ENCODE measurements at places on chromosomes 1 and 21. TPM values are rescaled to one million over a fixed set of nuclear protein-coding genes. Genes with fewer than 3 reads are reported as not detected.
A peak's percentile ranks its signal among the peaks of the same experiment; 100 is the strongest.

Gene CBR3
- 0.22 TPM for polyA plus RNA-seq

- no peak for DNase-seq
Observed at GRCh38 chr1:203564024-203564423, 62.6 kb upstream of the ATP2B4 start.

DNA sequence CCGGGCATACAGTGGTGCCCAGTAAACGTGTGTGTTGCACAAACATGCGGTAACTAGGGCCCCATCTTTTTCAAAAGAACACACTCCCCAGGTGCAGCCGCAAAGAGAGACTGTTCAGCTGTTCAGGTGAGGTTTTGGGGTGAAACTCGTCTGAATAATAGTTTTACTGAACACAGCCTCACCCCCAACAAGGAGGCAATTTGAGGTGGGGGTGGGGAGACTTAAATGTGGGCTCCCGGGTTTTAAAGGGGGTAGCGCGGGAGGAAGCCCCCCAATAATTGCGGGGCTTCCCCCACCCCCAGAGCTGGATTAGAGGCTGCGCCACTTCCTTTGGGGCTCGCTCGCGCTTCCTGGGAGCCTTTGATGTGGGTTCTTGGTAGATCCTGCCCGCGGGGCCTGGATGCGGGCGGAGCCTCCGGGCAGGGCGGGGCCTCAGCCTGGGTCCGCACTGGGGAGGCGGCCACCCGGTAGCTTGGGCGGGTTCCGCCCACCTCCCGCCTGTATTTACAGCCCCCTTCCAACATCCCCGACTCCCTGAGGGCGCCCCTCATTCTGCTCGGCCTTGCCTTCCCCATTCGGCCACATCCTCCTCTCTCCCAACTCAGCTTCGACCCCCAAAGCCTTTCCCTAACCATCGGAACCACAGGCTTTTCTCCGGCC lies 6.4 kb upstream of the EPHA2 start:
- DNase-seq = peak; percentile 58

DNA sequence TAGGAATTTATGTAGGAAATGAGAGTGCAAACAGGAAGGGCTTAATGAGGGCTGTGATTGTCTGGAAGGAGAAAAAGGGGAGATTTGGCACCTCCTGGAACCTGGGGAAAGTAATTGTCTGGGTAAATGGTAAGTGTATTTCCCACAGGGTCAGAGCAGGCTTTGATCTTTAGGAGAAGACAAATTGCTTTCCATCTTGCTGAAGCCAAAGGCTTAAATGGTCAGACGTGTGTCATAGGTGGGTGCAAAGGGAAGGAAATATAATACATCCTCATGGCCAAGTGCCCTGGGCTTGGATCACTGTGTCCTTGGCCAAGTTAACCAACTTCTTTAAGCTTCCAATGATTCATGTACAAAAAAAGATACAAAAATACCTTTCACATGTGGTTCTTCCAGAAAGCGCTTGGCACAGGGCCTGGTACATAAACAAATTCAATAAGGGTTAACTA lies 1.3 kb upstream of the DUSP23 start:
- no peak for DNase-seq

- no peak for DNase-seq
Observed at GRCh38 chr1:178973652-178974101, 52.0 kb upstream of the FAM20B start.

DNA sequence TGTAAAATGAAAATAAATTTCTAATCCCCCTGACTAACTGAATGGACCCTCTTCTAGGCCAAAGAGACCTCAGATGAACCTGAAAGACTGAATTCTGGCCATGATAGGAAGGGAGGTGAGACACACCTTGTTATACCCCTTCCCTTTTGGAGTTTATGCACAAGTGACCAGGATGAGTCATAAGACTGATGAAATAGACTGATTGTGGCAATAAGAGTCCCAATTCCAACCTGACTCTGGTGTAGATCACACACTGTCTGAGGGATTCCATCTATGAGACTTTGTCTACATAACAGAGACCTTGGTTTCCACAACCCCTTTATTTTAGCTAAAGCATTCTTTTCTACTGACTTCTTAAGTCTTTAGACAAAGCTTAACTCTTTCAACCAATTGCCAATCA lies 13.5 kb upstream of the OR2G2 start:
- no peak for DNase-seq

DNA sequence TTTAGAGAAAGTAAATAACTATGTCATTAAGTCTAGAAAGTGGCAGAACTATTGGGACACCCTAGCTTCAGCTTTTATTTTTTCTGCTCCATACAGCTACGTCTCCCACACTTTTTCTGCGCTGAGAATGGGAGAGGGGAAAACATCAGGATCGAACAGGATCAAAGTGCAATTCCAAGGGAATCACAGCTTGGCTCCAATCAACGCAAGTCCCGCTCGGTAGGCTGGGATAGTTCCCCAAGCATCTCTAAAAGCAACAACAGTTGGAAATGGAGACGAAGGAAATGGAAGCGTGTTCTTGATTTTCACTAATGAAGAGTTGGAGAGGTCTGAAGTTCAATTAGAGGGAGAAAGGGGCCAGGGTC lies 536 bp downstream of the HMGCL start:
- no peak for DNase-seq

- DNase-seq = no peak
Observed at GRCh38 chr1:37037690-37038089, 3.4 kb upstream of the GRIK3 start.

DNA sequence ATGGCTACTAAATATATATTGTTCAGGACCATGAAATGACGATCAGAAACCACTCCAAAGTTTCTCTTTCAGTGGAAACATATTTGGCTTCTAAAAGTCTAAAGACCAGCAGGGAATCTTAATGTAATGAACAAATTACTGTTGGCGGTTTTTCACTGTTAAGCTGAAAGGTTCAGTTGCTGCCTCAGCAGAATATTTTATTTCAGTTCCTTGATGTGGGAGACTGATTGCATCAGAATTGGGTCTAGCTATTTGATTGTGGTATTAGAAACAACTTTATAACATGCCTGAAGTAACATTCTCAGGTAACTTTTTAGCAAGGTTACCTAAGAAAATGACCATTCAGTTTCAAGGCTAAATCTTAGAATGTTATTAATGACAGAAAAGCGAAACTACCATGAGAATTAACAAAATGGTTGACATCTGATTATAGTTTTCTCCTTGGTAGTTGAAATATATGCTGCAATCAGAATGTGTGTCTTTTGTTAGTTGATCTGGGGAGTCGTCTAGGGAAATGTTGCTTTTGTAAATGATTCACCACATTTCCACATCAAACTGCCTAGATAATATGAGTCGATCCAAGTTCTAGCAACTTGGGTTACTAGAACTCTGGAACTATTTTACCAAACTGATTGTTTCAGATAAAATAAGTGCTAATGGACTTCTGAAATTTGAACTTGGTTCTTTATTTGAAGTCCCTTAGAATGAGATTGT lies 200.4 kb downstream of the HMCN1 start:
- DNase-seq = no peak

Gene IL22RA1
- 3.5 TPM for polyA plus RNA-seq

GRCh38 chr1:198755715-198756114 lies 116.9 kb downstream of the PTPRC start:
- no peak for DNase-seq

Gene TRMT1L
- 11.1 TPM for polyA plus RNA-seq

- DNase-seq = peak; percentile 89
Observed at GRCh38 chr1:53115403-53116306, 26.8 kb downstream of the SLC1A7 start.

DNA sequence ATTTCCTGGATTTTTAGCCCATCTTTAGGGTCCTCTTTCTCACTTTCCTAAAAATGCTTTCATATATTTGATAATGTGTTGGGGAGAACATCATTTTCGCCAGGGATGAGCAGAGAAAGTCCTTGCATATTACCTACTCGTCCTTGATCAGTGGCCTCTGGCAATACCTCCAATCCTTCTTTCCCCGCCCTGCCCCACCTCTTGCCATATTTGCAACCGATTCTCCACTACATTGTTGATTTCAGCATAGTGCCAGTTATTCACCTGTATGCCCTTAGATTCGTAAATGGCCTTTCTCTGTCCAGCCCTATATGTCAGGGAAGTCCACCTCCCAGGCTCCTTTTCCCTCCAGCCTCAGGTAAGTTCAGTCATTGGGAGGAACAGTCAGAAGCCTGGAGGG lies 13.5 kb upstream of the F3 start:
- no peak for DNase-seq

DNA sequence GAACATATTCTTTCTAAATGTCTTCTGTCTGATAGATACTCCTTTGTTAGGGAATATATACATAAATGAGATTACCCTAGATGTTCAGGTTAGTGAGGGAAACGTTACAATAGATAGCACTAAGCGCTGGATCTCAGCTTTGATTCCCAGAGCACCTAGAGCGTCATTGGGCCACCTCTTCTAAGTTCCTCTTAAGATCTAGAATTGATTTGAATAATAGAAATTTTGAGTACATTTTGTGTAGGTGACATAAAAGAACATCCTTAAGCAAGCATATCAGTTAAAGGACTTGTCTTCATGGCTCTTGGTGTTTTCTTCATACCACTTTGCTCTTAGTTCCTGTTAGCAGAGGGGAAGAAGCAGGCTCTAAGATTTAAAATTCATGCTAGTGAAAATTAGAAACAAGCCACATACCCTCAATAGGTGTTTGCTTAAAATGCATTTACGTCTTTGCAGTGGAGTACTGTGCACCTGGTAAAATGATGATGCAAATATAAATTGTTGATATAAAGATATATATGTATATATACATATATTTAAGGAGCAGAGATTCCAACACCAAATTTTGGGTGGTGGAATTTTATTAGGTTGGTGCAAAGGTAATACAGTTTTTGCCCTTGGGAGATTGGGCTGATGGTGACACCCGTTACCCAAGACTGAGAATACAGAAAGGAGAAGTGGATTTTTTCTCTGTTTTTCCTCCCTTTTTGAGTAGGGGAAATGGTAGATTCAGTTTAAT lies 47.1 kb downstream of the DYRK1A start:
- no peak for DNase-seq

Gene TRIM58
- polyA plus RNA-seq = not detected

DNA sequence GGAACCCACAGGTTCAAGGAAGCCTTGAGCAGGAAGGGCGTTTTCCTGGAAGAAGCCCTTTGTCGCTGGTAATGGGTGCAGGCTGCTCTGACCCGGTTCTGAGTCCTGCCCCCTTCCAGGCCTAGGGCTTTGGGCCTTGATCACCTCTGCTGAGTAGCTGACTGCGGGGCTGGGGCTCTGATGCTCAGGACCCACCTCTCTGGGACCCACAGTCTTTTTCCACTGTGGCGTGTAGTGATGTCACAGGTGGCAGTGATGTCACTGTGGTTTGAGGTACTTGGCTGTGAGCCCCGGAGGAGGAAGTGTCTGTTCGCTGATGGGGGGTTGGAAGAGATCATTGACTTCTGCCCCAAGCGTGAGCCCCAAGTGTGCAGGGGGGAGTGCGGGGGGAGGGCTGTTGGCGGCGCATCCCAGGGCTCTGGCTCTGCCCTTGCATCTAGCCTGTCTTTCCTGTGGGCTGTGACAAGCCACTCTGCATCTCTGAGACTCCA lies 6.9 kb downstream of the TNFRSF1B start:
- DNase-seq = no peak

DNA sequence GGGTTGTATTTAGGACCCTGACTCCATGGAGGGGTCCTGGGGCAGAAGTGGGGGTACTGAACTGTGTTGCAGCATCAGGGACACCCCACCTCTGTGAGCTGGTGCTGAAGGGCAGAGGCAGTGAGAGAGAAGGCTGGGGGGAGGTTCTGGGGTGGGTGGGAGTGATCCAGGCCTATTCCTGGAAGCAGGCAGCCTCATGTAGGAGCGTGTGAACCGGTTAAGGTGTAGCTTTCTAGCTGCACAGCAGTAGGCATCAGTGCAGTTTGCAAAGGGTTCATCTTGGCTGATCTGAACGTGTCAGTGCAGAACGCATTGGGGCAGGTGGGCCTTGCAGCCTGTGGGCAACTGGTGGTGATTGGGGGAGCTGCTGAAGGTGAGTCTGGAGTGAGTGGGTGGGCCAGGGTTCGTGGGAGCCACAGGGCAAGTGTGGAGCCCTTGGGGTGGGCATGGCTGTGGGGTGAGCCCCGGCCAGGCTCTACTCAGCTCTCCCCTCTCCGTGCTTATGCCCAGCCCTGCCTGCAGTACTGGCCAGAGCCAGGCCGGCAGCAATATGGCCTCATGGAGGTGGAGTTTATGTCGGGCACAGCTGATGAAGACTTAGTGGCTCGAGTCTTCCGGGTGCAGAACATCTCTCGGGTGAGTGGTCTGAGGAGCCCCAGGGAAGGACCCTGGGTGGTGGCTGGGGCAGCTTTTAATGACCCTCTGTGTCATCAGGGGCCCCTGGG lies 86.7 kb downstream of the PTPRU start:
- no peak for DNase-seq

DNA sequence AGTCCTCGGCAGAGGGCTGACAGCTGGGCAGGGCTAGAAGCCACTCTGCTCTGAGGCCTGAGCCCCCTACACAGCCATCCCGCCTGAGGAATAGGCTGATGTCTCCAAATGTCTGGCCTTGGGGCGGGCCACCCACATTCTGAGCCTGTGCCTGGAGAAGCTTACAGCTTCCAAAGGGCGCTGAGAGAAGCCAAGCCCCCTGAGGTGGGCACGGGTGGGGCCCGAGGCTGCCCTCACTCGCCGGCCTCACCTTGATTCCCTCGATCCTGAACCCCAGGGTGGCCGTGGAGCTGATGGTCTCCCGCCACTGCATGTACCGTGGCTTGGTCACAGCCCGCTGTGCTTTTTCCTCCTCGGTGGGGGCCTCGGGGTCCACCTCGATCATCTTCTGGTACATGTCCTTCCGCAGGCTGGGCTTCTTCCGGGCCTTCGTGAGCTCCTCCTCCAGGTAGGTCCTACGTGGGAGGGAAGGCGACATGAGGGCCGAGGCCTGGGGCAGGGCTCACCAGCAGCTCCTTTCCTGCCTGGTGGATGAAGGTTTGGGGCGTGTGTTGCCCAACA lies 93.2 kb downstream of the STUM start:
- DNase-seq = no peak

GRCh38 chr1:192535916-192536664 lies 39.5 kb upstream of the RGS1 start:
- DNase-seq = no peak

GRCh38 chr1:51287966-51288365 lies 42.4 kb downstream of the TTC39A start:
- no peak for DNase-seq

GRCh38 chr21:36211660-36212512 lies 55.3 kb downstream of the DOP1B start:
- DNase-seq = no peak

GRCh38 chr1:30089024-30089430 lies 634.4 kb downstream of the MATN1 start:
- DNase-seq = peak; percentile 47

DNA sequence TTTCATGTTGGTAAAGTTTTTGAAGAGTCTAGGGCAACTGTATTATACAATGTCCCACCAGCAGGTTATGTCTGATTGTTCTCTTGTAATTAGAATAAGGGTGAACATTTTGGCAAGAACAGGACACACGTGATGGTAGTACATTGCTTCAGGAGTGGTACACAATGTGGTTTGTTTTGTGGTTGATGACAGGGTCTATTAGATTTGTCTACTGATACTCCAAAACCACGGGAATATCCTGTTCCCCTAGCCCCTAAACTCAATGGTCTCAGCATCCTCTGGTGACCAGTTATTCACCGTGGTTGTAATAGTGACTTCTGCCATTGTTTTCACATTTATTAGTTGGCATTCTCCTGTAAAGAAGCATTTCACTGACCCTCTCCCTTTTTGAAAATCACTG lies 22.1 kb upstream of the ACTA1 start:
- no peak for DNase-seq

GRCh38 chr1:1200876-1201810 lies 5.2 kb downstream of the TNFRSF18 start:
- DNase-seq = peak; percentile 84

- DNase-seq = no peak
Observed at GRCh38 chr1:53272349-53272748, 34.0 kb upstream of the MAGOH start.

Data from hepatocyte (in vitro differentiated cells).